AG20443 (cell line): ENCODE measurements at places on chromosomes 1 and 21.

DNA sequence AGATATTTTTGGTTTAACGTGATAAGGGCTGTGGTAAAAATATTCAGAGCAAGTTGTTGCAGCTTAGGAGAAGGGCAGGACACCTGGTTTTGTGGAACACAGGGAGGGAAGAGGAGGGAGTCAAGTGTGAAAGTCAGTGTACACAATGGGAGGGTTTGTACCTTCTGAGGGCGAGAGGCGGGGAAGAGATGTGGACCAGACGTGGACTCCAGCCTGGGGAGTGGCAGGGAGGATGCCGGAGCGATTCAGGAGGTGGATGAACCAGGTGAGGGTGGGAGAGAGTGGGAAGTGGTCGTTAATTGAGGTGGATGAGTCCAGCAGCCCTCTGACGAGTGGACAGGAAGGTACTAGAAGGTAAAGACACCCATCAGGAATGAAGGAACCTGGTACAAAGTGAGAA is 52.2 kb upstream of the IRF2BP2 start:
- DNase-seq = no peak

GRCh38 chr1:211912844-211913432 is 82.4 kb upstream of the LPGAT1 start:
- DNase-seq = no peak

DNA sequence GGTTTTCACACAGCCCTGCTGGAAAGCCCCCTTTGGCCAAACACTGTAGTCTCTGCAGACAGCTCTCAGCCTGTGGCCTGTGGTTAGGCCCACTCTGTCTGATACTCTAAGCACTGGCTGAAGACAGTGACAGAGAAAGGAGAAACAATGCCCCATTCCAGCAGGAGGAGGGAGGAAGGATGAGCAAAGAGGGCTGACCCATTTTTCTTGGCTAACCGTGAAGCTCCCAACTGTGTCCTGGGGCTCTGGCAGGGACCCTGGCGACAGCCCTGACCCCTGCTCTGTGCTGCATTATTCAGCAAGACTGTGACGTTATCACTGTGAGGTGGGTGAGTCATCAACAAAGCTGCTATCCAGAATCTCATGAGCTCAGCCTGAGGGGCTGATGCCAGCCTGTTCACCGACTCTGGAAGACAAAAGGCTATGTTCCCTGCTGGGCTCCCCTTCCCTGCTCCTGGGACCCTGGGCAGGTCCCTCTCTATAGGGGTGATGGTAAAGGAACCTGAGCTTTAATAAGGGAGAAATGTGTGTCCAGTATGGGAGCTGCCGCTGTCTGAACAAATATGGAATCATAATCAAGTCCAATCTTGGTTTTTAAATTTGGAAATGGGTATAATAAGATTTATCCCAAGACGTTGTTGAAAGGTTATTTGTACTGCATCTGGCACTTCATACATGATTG is 107.0 kb downstream of the RHOU start:
- peak; percentile 72 for DNase-seq

- DNase-seq = peak; percentile 29
These were observed 10.8 kb upstream of the MYOC start for GRCh38 chr1:171663036-171663853.

DNA sequence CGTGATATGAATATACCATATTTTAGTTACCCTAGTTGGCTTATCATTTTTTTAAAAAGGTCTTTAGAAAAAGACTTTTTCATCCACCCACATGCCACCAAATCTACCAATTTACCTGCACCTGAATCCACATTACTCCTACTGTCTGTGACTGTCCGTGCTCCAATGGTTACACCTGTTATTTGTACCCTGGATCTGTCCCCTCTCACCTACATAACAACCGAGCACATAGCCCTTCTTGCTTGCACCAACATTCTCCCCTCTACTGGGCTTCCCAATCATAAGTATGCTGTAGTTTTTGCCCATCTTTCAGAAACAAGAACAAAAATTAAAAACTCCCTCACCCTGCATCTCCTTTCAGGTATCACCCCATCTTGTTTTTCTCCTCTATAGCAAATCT is 17.6 kb downstream of the SOD1 start:
- no peak for DNase-seq

- no peak for DNase-seq
These were observed 48.2 kb upstream of the ARHGEF16 start for GRCh38 chr1:3405974-3406867.

GRCh38 chr21:39029086-39029755 is 154.0 kb downstream of the PSMG1 start:
- DNase-seq = peak; percentile 68

DNA sequence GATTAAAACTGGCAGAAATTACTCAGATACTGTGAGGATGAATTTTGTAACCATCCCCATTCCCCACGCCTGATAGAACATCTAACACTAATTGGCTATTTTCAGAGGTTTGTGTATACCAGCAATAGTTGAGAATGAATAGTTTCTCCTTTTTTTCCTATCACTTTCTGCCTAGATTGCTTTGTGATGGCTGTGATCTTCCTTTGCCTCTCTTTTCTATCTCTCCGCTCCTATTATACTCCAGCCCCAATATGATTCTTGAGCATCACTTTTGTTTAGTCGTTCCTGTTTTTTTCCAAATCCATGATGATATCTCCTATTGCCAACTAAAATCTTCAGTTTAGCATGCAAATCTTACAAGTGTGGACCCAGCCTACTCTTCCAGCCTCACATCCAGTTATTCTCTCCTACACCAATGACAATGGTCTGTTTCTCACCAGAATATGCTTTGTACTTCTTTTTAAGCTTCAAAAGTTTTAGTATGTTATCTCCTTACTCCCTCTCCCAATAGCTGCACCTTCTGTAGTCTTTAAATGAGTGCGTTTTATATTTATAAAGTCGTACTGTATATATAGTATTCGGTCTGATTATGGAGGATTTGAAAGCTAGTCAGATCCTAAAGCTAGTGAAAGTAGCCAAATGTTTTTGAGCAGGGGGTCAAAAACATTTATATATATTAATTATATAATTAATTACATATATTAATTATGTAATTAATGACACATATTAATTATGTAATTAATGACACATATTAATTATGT is 25.2 kb downstream of the MAGI3 start:
- no peak for DNase-seq
